RWPE1 (cell line): ENCODE measurements at places on chromosomes 5 and 9.

- no peak for DNase-seq
Observed at GRCh38 chr5:172235132-172235780, 41.3 kb downstream of the EFCAB9 start.

DNA sequence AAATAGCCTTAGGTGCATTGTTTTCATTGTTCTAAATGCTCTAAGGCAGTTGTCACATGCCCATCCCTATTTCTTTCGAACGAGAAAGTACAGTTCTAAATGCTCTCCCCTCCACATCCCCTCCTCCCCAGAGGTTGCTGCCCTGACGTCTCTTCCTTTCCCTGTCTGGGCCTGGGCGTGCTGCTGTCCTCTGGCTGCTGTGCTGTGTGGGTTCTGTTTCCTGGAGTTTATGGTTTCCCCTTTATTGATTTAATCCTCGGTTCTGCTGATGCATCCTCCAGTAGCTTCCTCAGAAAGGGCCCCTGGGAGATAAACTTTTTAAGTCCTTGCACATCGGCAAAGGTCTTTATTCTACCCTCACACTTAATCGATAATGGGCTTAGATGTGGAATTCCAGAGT, 48.8 kb downstream of the MVB12B start:
- DNase-seq = no peak

DNA sequence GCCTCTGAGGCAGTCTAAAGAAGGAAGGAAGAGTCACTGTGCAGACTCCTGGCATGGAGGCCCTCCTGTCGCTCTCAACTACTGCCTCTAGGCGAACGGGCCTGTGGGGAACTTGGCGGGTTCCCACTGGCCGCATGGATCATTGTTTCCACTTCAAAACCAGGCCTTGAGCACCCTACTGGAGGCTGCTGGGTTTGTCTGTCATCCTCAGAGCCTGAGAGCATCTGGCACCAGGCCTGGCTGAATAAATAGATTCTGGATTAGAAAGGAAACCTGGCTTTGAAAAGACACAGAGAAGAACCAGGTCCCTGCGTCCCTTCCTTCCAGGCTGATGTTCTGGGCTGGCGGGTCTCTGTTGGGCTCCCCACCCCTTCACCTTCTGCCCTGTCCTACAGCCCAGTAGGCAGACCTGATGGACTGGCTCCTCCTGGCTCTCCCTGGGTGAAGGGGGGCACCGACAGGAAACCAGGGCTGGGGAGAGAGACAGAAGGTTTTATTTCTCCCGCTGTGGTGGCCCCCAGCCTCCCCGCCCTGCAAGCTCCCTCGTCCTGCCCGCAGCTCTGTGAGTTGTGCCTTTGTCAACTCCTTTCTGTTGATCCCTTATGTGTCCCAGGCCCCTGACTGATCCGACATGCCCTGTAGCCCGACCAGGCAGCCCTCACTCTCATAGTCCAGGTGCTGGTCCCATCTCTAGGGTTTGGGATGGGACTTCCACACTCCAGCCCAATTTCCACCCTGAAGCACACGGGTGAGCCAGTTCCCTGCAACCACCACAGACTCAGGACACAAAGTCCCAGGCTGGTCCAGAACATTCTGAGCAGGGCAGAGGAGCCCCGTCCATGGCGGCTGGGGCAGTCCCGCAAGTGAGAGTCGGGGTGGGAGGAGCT, 50.1 kb downstream of the ADAMTS2 start:
- DNase-seq = no peak

DNA sequence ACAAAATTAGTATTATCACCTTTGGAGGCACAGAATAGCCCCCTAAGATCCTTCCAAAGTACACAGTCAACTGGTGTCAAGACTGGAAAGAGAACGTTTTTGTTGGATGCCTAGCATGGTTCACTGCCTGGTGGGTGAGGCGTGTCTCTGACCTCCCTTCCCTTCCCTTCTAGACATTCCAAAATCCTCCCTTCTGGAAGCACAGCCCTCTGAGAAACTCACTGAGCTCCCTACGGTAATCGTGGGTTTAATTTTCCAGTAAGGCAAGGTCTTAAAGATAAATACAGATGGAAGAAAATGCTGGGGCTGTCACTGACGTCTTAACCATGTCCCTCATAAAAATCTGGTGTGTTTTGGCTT, 138.8 kb downstream of the LIFR start:
- DNase-seq = no peak

GRCh38 chr5:2805080-2805479, 53.6 kb upstream of the IRX2 start:
- no peak for DNase-seq

DNA sequence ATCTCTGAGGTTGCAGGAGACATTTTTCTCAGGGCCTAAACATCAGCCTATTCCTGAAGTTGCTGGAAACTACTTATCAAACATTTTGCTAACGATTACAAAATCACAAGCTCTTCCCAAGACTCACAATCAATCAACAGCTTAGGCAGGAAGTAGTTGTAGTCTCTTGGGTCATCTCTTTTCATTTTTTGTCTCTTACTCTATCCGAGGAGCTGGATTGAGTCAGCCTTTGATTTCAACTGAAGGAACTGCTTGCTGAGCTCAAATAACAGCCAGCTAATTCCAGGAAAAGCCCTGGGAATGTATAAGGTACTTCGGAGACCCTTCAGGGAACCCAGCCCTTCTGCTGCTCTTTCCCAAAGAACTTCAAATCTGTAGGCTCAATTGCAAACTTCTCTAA, 398.9 kb downstream of the PLK2 start:
- no peak for DNase-seq

- no peak for DNase-seq
Observed at GRCh38 chr9:87674565-87675299, 51.2 kb upstream of the CTSL start.

DNA sequence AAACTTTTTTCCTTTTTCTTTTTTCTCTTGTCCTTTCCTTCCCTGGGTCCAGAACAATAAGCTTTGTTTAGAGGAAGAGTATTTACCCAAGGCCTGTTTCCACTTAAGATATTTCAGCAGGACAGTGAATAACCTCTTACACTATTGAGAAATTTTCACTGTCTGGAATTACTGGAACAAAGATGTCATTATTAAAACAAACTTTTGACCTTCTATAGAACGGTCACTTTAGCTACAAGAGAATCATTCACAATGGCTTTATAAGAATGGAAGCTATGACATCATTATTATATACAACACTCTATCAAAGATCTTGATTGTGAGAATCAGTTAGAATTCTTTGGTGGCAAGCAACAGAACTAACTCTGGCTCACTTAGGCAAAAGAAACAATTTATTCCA, 22.0 kb upstream of the ARHGAP26 start:
- DNase-seq = no peak

DNA sequence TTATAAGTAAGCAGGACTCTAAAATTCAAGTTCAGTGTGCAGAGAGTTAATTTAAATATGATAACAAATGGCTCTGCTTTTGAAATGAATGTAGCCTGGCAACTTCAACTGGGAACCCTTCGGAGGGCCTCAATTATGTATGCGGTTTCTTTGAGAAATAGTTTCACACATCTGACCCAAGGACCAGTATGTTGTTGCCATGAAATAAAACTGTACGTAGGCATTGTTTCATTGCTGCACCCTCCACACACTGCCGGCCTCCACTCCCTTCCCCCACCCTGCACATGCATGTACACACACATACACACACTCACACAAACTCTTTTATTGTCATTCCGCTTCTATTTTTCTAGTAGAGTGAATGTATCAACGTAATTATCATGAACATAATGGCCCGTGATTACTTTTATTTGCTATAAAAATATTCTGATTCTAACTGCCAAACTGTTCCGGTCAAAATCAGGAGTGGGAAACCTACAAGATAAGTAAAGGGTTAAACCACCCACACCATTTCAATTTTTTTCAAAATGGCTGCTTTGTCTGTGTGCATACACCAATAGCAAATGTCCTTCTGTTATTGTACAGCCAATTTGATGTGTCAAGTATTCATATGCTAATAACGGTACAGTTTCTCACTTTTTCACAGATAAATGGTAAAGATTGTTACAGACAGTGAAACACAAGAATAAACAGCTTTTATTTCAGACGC, 215.5 kb upstream of the TMEM161B start:
- DNase-seq = no peak

GRCh38 chr9:99785010-99785590, 36.6 kb upstream of the NR4A3 start:
- no peak for DNase-seq

DNA sequence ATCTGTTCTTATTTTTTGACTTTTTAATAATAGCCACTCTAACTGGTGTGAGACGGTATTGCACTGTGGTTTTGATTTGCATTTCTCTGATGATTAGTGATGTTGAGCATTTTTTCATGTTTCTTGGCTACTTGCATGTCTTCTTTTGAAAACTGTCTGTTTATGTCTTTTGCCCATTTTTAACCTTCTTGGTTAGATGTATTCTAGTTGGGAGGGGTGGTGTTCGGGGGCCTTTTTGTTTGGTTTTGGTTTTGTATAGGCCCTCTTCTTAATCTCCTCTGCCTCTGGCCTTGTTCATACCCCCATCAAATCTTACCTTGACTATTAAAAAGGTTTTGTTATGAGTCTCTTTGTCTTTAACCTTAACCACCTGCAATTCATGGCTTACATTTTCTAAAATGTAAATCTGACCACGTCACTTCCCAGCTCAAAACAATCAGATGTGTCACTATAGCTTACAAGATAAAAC, 107.8 kb upstream of the NR4A3 start:
- DNase-seq = no peak

- DNase-seq = peak; percentile 94
Observed at GRCh38 chr5:175478384-175479124, at the start of gene SFXN1. TSS of gene SFXN1 (plus strand) at chr5:175478560. CDS start at chr5:175492104, 13,544 bp downstream.

DNA sequence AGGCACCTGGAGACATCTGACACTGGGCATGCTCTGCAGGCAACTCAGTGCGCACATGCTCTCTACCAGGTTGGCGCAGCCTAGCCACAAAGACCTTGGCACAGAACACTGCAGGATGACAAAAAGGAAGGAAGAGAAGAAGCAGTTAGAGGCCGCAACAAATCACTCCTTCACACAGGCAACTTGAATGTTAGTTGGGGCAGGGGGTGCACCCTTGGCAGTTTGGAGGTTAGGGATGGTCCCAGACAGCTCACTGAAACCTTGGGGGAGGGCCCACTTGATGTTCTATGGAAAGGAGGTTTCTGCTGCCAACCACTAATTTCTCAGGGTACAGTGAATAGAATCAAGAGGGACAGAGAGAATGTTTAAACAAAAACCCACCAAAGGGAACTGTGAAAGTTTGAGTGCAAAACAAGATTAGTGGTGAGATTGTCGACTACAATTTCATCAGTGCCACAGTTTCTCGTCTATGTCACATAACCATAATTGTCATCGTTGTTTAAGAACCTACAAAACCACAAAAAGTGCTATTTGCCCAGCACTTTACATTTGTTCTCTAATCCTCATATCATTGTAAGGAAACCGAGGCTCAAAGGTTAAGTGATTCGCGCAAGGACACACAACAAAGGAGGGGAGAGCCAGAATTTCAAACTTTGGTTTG, 48.7 kb downstream of the FBXW11 start:
- DNase-seq = no peak

DNA sequence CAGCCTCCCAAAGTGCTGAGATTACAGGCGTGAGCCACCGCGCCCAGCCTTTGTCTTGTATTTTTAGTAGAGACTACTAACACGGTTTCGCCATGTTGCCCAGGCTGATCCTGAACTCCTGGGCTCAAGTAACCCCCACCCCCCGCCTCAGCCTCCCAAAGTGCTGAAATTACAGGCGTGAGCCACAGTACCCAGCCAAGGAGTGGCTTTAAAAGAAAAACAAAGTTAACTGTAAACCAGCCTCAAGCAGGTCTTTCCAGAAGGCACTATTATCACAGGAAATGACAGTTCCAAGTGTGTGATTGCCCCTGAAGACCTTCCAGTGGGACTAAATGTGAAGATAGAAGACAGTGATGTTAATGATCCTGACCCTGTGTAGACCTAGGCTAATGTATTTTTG, 31.1 kb downstream of the SIL1 start:
- no peak for DNase-seq

DNA sequence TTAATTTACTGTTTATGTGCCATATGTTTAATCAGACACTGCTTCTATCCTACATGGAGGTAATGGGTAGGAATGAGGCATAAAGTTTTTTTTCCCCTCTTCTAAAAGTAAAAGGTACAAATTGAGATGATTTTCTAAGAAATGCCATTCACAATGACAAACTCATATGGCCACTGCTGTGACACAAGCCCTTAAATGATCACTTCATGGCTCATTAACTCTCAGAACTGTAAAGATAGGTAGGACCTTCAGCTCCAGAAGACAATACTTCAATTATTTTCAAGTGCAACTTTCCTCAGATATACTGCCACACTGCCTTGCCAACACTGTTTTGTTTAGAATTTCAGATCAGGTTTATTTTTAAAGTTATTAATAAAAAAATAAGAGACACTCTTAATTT, 362.9 kb upstream of the ZNF608 start:
- DNase-seq = no peak

DNA sequence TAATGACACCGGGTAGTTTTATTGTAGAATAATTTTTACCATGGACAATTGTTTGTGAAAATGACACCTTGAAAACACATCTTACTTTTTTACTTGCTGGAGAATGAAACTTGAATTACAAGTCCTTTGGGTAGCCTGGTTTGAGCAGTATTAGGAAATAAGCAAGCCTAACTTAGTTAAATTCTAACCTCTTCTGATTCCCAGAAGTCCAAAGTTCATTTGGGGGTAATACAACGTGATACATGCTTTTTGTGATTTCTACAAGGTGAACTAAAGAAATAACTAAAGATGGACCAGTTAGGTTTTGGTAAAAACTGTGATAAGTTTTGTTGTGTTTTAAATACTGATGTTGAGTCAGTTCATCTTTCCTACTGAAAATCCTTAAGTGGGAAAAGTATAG, 135.4 kb upstream of the DMRT1 start:
- no peak for DNase-seq

DNA sequence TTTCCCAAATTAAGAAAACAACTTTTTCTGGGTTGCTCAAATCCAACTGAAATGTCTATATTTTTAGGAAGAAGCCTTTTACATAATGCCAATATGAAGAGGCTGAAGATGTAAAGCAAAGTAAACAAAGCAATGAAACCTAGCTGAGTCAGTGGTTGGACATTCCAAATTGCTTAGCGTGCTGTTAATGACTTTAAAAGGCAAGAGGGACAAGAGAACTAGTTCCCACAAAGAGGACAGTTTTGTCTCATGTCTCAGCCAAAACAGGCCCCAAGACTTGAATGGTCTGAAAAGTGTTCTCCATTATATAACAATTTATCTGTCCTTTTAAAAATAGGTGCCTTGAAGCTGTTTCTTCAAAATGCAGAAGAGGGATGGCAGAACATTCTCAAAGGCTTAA, 407.0 kb downstream of the ENC1 start:
- DNase-seq = no peak

- no peak for DNase-seq
Observed at GRCh38 chr9:126531035-126531571, 82.6 kb upstream of the LMX1B start.
